ENCODE measurements at places on chromosomes 5 and 9. TPM values are rescaled to one million over a fixed set of nuclear protein-coding genes. Genes with fewer than 3 reads are reported as not detected.

DNA sequence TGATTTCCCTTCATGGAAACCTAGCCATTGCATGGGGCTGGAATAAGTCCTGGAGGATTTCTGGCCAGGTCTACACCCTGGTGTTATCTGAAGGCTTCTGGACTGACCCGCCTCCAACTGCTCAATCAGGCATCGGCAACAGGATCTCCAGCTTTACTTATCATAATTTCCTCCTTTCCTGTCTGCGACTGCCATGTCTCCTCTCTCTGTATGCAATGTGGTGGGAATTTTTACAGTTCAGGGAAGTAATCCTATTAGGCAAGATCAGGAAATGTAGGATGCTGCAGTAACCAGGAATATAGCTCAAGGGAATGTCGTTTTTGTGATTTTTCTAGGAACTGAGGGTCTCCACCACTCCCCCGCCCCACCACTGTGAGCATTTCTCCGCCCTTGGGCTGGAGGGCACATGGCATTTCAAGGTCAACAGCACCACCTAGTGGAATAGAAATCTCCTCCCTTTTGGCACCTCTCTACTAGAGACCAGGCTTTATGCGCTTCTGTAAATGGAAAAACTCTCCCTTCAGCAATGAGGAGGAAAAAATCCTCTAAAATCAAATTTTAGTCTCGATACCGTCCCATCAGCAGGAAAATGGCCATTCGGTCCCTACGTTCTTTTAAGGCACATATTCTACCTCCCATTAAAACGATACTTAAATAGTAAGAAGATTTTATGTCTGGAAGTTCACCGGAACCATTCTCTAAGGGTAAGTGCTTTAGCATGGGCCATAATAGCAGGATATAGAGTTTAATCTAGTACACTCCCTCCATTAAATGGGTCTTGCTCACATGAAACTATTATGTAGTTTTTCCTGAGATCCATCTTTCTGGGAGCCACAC is 93.0 kb downstream of the YTHDC2 start:
- H3K27me3 ChIP-seq: peaks cover 6% of the 10 kb centered on the region
- H3K36me3 ChIP-seq: no peaks in the 10 kb centered on the region
- no peak overlapping the region for H3K4me3 ChIP-seq
- H3K4me1 ChIP-seq: no peaks in the 10 kb centered on the region
- peak; percentile 39 for DNase-seq

DNA sequence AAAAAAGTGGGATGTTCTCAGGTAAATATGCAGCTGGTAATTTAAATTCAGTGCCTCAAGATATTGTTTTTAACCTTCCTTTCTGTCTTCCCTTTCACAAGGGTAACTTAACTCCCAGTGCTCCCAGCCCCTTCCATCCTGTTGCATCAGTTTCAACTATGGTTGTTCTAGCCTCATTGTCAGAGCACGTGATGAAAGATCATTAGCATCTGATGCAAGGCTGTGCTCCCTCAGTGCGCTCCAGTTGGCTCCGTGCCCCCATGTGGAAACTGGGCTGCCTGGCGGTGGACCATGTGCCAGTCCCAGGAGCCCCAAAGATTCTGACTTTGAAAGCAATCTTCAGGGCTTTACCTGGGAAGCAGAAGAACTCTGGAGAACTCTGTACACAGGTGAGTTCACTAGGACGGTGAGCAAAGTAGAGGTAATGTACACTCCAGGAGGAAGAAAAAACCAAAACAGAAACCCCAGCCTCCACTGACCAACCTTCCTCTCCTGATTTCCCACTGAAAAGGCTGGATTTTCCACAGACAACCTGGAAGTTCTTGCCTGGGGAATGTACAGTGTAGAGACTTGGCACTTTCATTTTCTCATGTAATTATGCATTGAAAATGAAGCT is 96.9 kb downstream of the SLC1A3 start:
- no peaks in the 10 kb centered on the region for H3K4me1 ChIP-seq
- H3K27me3 ChIP-seq: peaks cover 2% of the 10 kb centered on the region
- no peak overlapping the region for H3K4me3 ChIP-seq
- no peak overlapping the region for H3K27ac ChIP-seq
- DNase-seq: no peak

GRCh38 chr9:124017051-124017928 is 5.7 kb downstream of the LHX2 start:
- peak overlapping the region; percentile 80 for H3K4me3 ChIP-seq
- no peak for DNase-seq
- peaks cover 27% of the 10 kb centered on the region for H3K27me3 ChIP-seq
- H3K36me3 ChIP-seq: peaks cover 3% of the 10 kb centered on the region
- no peak overlapping the region for H3K27ac ChIP-seq

DNA sequence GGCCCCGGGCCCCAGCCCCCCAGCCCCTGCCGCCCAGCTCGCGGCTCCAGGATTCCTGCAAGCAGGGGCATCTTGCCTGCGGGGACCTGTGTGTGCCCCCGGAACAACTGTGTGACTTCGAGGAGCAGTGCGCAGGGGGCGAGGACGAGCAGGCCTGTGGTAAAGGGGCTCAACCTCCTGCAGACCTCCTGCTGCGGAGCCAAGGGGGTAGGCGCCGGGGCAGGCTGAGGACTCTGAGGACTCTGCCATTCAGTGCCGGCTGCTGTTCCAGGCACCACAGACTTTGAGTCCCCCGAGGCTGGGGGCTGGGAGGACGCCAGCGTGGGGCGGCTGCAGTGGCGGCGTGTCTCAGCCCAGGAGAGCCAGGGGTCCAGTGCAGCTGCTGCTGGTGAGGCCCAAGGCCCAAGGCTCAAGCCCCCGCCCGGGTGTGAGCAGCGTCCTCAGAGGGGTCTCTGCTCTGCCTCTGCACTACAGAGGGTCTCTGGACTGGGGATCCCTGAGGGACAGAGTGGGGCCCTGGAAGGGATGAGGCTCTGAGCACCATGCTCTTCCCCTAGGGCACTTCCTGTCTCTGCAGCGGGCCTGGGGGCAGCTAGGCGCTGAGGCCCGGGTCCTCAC is 3.4 kb downstream of the MAMDC4 start:
- H3K27ac ChIP-seq: no peak overlapping the region
- H3K36me3 ChIP-seq: no peaks in the 10 kb centered on the region
- H3K4me1 ChIP-seq: no peaks in the 10 kb centered on the region
- H3K4me3 ChIP-seq: no peak overlapping the region
- DNase-seq: no peak

GLRX gene
- 261 TPM for polyA plus RNA-seq

WNT8A gene
- not detected for polyA plus RNA-seq
